ENCODE measurements at places on chromosomes 6 and 20.

GRCh38 chr20:61105395-61105794, 146.7 kb upstream of the CDH4 start:
- DNase-seq, result no peak

DNA sequence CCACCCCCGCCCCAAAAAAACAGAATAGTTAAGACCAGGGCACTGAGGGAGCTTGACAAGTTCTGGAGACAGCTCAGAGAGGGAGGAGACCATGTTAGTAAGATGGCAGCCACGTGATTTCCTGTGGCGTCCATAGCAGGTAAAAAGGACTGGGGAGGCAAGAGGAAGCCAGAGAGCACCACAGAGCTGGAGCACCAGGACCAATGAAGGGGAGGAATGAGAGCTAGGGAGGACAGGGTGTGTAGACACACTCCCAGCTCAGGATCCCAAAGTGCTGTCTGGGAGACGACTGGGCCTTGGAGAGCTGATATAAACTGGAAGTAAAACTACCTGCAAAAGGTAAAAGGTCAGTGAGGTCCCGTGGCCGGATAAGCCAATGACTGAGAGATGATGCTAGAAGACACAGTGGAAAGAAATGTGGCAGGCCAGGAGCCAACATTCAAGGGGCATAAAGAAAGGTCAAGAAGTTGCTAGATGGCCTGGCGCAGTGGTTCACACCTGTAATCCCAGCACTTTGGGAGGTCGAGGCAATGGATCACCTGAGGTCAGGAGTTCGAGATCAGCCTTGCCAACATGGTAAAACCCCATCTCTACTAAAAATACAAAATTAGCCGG, 39.0 kb downstream of the SLC23A2 start:
- no peak for DNase-seq

- DNase-seq, result no peak
These were observed 17.0 kb downstream of the AKIRIN2 start for GRCh38 chr6:87684895-87685654.

DNA sequence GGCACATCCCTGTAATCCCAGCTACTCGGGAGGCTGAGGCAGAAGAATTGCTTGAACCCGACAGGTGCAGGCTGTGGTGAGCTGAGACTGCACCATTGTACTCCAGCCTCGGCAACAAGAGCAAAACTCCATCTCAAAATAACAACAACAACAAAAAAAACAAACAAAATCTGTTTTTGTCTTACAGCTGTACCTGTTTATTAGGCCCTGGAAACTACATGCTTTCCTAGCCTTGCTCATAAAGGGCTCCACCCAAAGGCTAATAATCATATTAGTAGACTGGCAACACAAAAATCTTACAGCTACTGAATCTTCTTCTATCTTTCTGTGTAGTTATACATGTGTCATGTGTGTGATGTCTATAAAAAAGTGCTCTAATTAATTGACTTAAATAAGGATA, 503.9 kb upstream of the EYS start:
- no peak for DNase-seq

GRCh38 chr6:84921891-84922290, 157.5 kb upstream of the TBX18 start:
- DNase-seq, result no peak

DNA sequence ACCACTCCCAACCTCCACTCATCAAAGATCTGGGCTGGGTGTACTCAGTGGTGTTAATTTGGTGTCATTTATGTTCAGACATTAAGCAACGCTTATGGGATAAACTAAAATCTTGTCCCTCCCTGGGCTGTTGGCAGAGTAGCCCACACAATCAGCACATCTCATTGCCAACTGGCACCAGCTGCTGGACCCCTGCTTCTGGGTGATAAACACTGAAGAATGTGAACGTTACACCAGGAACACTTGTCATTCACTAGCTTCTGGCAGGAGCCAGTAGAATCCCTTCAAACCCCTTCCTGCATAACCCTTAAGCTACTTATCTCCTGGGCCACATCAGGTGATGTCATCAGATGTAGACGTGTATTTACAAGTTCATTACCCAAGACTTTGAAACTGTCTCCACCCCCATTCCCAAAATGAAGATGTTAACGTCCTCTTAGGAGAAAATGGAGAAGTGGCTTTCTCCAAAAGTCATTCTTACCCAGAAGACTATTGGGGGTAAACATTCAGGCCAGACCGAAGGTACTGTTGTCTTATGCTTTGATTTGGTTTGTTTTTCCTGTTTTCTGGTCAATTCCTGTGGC, 107.8 kb upstream of the CD93 start:
- no peak for DNase-seq

- DNase-seq, result no peak
These were observed 307.2 kb downstream of the FRK start for GRCh38 chr6:115753446-115753845.

DNA sequence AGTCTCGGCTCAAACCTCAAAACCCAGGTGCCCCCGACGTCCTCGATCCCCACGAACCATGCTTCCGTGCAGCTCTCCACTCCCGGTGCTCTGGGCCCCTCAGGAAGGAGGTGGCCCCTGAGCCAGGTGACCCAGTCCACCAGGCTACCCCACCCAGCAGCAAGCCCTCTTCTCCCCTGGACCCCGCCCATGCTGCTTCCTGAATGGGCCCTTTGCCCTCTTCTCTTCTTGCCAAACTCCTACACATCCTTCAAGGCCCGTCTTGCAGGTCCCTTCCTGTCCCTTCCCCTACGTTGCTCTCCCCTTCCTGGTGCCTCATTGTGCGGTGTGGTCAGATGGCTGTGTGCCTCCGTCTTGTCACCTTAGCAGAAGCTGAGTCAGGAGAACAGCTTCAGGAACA, 3.4 kb upstream of the GATA5 start:
- DNase-seq, result no peak

GRCh38 chr6:13419422-13420195, 67.8 kb downstream of the GFOD1 start:
- DNase-seq, result no peak

- DNase-seq, result no peak
These were observed 30.5 kb upstream of the HFE start for GRCh38 chr6:26056583-26057350.

GRCh38 chr6:52499681-52500236, 77.1 kb downstream of the TRAM2 start:
- no peak for DNase-seq

DNA sequence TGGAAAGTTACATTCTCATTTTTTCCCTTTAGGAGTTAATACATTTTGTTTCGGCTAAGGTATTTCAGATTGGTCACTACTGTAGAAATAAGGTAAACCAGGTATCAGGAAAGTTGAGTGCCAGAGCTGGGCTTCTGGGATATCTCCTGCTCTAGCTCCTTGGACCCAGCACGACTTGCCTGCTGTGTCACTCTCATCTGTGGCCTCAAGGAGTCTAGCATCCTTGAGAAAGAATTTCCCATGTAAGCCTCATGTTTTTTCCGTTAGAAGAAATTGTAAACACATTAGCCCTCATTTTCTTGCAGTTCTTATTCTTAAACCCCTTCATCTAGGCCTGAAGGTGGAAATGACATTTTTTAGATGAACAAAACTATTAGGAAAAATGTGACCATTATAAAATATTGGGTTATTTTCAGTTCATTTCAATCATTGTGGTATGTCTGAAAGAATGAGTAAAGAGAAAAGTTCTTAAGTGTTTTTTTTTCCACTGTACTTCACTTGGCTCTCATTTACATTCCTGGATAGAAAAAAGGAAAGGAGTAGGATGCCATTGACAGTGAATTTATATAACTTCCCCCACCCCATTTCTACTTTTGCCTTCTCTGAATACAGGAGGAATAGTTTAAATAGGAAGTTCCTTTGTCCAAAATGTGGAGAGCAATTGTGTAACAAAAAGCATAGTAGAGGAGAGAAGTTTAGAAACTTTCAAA, 46.7 kb downstream of the CD2AP start:
- DNase-seq, result no peak

DNA sequence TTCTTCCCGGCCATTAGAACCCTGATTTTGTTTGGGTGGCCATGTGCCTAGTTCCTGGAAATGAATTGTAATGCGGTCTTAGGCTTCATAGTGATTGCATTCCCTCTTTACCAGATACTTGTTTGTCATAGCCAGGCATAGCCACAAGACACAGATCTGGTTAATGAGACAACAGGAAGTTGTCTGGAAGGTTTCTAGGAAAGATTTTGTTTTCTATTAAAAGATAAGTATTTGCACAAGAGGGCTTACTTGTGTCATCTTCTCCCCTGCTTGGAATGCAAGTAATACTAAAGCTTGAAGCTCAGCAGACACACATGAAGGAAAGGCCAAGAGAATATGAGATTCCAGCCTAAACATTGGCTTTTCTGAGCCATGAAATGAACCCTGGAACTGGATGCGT, 12.9 kb downstream of the FARS2 start:
- no peak for DNase-seq

- DNase-seq, result no peak
These were observed 17.8 kb upstream of the RBPJL start for GRCh38 chr20:45288860-45289259.

DNA sequence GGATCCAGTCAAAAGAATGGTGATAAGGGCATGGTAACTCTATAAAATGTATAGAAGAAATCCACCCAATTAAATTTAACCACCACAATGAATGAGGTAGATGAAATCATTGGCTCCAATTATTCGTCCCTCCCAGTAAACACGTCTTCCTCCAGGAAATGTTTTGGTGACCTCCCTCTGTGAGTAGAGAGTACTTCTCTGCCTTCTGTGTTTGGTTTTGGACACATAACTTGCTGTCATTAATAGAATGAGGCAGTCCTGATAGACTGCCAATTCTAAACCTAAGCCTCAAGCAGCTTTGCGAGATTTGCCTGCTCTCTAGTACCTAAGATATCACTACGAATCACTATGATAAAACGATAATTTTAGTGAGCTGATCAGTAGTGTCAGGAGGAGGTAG, 632.8 kb downstream of the HDGFL1 start:
- no peak for DNase-seq

- no peak for DNase-seq
These were observed 74.6 kb downstream of the SAMD3 start for GRCh38 chr6:130148181-130148580.

GRCh38 chr6:169046483-169047192, 207.0 kb downstream of the THBS2 start:
- no peak for DNase-seq

GRCh38 chr6:30682143-30683117, 4.0 kb downstream of the PPP1R18 start:
- no peak for DNase-seq

GRCh38 chr6:106411056-106411455, 50.5 kb downstream of the CRYBG1 start:
- DNase-seq, result no peak

DNA sequence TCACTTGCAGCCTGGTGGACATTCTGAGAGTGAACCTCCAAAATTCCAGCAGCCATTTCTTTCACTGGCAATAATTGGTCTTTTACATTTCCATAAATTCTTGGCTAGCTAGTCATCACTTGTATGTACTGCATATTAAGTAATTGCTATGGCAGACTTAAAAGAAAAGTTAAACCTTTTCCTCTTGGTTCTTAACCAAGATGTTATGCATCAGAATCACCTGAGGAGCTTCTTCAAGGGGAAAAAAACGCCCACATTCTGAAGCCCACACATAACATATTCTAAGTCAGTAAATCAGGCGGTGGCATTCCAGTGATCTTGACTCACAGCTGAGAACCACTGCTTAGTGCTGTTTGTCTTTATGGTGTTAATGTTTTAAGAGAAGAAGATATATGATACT, 37.0 kb downstream of the CDC40 start:
- DNase-seq, result no peak

GRCh38 chr6:24630856-24631505, 15.0 kb downstream of the KIAA0319 start:
- no peak for DNase-seq

GRCh38 chr20:3911956-3912355, 22.8 kb downstream of the PANK2 start:
- DNase-seq, result no peak

GRCh38 chr6:40425192-40425919, 161.8 kb downstream of the LRFN2 start:
- no peak for DNase-seq

DNA sequence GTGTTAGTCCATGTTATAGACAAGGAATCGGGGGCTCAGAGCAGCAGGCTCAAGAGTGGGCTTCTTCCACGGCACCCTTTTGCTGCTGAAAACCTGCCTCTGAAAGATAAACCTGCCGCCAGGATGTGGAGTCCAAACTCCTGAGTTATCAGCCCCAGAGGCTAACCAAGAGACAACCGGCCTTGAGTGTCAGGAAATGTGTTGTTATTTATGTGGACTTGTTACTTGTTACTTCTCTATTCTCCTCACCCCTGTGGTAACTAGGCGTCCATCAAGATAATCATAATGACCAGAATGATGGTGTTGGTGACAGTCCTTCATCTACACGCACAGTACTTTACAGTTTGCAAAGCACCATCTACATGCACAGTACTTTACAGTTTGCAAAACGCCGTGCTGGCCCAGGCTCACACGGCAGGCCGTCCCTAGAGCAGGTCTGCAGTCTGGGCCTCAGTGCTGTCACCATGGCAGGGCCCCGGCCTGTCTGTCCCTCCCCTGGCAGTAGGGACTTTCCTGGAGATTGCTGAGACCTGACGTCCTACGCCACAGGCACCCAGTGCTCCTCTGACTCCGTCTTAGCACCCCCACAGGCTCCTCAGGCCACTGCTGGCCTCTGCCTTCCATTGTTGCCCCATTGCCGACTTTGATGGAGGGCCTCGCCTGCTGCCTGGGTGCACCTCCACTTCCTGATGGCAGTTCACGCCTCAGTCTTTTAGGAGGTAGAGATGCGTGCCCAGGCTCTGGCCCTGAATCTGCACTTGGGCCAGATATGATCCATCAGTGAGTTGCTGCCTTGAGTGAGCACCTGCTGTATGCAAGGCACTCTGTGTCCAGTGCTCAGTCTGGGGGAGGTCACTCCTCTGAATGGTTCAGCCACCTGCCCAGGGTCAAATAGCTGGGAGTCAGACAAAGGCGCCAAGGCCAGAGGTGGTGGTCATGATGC, 9.1 kb upstream of the BPIFB4 start:
- no peak for DNase-seq

DNA sequence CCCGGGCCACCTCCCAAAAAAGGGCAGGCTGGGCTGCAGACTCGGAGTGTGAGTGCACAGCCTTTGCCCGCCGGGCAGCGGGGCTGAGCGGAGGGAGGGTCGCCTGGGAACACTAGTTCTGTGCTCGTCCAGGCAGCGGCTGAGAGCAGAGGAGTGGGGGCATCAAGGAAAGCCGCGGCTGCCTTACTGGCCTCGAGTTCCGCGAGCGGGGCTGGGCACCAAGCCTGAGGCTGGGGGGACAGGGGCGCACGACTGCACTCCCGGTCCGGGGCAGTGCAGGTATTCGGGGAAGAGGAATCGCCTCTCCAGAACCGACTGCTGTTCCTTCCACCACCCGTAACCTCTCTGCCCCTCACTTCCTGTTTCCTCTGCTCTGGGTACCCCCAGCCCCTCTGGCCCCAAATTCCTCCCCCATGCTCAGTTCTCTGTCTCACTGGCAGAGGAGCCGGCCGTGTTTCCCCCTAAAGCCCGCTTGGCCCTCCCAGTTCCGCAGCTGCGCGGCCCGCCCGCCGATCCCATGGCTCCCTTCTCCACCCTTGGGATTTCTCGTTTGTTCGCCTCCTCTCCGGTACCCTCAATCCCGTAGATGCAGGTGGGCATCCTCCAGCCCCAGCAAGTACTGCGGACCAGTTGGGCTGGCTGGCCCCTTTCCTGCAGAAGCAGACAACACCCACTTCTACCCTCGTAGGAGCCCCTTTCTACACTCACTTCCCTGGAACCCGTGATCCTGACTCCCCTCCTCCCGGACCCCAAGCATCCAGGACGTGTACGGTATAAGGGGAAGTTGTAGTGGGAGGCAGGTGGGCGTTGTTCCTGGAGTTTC, 5.1 kb downstream of the RING1 start:
- no peak for DNase-seq

GRCh38 chr6:25927756-25928216, 2.7 kb downstream of the SLC17A2 start:
- DNase-seq, result no peak
